ENCODE measurements at places on chromosomes 7 and 10.

DNA sequence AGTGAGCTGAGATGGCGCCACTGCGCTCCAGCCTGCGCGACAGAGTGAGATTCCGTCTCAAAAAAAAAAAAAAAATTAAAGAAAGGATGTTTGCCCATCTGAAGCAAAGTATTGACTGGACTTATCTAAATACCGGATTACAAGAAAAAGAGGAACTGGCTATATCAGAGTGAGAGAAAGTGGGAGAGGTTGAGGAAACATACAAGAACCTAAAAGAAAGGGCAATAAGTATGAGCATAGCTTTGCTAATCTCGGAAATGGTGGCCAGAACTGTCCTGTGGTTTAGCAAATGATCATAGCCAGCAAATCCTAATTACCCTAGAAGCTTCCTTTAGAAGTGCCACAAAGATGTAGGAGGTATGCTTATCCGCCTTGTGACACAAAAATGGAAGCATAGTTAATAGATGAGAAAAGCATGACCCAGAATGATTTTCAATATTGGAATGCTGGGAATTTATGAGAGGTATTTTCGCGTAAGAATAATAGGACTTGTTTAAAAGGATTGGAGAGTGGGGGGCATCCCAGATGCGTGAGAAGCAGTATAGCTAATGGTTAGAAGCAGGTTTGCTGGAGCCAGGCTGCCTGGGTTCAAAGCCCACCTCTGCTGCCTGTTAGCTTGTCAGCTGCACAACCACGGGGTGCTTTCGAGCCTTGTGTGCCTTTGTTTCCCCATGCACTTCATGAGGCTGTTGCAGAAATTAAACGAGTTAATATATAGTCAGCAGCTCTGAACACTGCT lies 1.2 kb upstream of the GTPBP4 start:
- no peak for DNase-seq

- DNase-seq, result no peak
Measured at GRCh38 chr10:17586821-17587234, 30.3 kb downstream of the HACD1 start.

DNA sequence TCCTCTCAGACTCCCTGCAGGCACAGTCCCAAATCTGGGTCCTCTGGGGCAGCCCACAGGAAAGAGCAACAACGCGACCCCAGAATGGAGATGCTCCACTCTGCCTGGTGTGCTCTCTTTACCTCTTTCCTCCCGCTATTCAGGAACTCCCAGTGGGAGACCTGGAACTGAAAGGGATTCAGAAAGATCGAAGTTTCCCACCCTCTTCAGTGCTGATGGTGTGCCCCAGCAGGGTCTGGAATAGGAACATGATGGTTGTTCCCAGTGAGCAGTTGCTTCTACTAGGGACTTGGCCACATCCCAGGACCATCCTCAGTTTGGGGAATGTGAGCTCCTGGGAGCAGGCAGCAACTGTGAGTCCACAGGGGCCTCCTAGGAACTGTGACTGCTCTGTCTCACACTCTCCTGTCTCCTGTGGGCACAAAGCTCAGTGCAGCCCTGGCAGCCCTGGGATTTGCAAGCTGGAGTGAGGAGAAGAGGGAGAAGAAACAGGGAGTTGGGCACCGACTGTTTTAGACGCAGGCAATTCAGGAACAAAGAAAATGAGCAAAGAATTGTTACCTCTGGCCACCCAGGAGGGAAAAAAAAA lies 17.9 kb downstream of the OR6V1 start:
- DNase-seq, result no peak

DNA sequence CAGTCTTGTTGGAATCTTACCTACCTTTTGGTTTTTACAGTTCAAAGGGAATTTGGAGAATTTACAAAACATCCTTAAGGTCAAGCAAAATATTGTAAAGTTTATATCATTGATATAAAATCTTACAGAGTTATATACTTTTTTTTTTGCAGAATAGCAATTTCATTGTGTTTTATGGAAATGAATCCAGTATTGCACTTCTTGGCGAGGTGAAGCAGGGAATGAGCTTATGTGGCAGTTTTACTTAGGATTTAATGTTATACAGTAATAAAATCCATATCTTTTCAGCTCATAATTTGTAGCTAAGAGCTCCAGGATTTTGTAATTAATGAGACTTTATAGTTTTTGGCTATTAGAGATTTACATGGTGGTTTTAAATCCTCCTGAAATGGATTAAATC lies 5.0 kb downstream of the PRKAR2B start:
- no peak for DNase-seq

DNA sequence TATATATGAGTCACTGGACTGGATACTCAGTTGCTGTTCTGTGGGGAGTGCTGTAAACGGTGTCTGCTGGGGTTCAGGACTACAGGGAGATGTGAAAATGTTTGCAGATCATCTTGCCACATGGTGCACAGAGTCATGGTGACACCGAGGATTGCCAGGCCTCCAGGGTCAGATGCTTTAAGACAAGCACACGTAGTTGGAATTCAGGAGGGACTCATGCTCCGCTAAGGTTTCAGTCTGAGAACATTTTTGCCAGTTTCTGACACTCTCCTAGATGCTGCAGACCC lies 211.3 kb downstream of the CXCL12 start:
- DNase-seq, result no peak

- DNase-seq, result no peak
Measured at GRCh38 chr7:66778201-66778600, 37.7 kb downstream of the RABGEF1 start.

DNA sequence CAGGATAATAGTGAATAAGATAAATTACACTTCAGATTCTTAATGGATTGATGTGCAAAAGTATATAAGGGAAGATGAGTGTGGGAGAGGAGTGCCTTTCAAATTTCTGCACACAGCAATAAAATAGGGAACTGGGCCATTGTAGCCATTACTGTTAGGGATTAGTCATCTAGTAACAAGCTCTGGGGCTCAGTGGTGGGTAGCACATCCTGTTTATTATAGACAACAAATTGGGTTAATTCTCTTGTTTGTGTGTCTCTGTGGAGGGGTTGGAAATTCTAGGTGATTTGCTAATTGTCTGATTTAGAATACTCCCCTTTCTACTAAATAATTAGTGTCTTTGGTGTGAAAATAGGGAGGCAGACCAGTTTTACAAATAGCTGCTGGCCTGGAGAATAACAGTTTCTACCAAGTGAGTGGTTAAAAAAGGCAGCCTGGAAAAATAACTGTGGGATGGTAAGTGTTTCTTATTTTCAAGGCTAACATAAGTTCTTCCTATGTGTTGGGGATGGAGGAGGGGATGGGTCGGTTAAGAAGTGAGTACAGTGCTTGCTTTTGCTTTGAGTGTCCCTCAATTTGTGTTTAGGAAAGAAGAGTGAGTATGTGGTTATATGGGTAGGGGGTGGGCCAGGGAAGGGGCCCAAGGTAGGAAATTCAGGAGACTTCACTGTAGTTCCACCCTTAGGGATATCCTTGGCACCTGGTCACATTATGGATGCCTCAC lies 43.3 kb upstream of the TMEM248 start:
- DNase-seq, result no peak

DNA sequence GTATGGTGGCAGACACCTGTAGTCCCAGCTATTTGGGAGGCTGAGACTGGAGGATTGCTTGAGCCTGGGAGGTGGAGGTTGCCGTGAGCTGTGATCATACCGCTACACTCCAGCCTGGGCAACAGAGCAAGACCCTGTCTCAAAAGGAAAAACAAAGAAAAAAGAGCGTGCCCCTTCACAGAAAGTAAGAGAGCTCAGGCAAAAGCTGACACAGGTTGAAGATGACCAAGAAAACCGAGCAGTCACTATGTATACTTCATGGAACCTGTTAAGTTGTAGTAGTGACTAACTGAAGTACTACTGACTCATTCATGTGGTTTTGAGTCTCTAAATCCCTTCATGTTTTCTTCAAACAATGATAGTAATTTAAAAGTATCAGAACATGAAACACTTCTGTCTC lies 1.2 kb upstream of the PRRT4 start:
- DNase-seq, result no peak

- DNase-seq, result no peak
Measured at GRCh38 chr10:122361046-122361445, 13.5 kb upstream of the PLEKHA1 start.

GRCh38 chr7:116802746-116803152 lies 59.6 kb upstream of the CAPZA2 start:
- DNase-seq, result no peak

DNA sequence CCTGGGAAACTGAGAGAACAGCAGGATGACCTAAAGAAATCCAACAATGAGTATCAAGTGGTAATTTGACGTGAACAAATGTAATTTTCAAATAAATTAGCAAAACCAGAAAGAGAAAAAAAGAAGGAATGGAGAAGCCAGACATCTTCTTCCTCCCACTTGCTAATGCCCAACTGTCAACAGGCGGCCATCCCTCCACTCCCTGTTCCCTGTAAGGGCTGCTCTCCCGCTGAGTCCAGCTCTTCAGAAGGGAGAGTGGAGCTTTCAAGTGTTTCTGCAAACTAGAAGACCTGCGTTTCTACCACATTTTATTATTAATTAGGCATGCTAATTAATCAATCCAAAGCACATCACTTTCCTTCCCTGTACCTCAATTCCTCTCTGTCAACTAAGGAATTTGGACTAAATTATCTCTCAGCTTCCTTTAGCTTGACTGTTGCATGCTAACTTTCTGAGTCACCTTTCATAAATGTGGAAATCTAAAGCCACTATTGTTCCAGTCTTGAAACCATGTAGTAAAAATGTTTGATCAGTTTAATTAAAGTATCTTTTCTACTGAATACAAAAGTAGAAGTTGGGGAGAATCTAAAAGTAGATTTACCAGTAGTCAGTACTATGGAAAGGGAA lies 48.4 kb upstream of the CUL1 start:
- DNase-seq, result no peak

DNA sequence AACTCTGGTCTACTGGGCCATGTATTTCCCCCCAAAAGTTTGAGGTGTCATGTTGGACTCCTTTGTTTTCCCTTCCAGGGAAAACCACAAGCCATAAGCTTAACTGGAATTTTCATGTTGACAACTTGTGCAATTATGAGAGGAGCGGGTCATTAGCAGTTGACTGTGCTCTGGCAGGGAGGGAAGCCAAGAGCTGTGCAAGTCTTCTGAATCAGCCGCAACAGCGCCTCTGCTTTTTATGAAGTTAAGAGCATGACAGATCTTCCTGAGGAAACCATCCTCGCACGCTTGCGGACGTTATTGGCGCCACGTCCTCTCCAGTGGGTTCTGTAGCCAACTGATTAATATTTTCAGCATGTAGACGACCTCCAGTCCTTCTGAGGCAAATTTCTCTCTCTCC lies 148.7 kb upstream of the MKI67 start:
- no peak for DNase-seq

GRCh38 chr7:2687881-2688318 lies at the start of gene AMZ1:
TSS of gene AMZ1 (plus strand) at chr7:2688202. CDS start at chr7:2700452, 12,250 bp downstream.
- DNase-seq, result peak; percentile 6

DNA sequence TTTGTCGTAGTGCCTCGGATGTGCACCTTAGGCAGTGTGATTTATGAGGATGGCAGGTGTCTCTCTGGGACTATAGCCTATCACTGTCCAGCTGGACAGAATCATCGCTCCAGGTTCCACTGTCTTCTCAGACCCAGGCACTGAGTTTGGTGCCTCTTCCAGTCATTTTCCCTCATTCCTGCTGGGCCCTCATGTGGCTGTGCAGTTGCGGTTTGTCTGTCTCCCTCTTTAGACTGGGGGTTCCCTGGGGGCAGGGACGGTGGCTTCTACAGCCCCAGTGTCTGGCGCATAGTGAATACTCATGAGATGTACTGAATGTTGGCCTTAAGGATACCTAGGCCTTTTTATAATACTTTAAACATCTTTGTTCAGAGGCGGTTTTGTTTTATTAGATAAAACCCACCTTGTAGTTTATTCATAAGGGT lies 28.9 kb downstream of the CCM2 start:
- no peak for DNase-seq

DNA sequence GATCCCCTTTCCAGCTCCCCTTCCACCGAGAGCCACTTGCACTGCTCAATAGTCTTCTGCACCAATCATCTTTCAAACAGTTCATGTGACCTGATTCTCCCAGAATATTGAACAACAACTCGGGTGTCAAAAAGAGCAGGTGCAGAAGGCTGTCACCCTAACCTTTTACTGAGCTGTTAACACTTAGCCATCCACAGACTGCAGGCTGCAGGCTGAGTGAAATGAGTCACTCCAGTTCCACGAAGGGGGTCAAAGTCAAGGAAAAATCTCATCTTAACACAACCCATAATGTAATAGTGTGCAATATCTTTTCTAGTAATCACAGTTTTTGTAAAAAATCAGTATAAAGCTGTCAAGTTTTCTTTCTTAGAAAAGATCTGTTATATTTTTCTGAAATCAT lies 63.1 kb downstream of the MTPAP start:
- no peak for DNase-seq

- no peak for DNase-seq
Measured at GRCh38 chr10:110789604-110790433, 81.9 kb upstream of the PDCD4 start.

DNA sequence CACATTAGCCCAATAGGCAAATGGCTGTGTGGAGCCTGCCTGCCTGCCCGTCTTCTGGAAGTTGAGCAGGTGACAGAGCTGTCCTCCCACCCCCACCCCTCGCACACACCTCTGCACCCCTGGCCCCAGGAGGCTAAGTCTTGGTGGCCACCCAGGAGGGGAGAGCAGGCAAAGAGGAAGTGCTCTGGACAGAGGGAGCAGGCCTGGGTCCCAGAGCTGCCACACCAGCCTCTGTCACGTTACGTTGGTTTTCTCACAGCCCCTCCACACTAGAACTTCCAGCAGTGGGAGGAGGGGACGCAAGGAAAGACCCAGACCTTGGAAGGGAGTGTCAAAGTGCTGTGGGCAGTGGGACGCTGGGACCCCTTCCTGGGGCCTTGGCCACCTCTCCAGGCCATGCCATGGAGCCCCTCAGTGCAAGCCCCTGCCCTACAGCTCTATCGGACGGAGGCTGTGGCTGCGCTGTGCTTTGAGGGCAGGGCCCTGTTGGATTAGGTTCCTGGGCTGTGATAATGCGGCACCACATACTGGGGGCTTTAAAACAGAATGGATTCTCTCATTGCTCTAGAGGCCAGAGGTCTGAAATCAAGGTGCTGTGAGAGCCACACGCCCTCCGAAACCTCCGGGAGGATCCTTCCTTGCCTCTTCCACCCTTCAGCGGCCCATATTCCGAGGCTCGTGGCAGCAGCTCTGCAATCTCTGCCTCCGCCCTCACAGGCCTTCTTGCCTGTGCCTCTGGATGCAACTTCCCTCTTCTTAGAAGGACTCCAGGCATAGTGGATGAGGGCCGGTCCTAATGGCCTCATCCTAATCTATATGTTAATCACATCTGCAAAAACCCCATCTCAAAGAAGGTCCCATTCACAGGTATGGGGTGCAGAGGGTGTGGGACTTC lies 9.9 kb downstream of the PRKAG2 start:
- DNase-seq, result no peak

DNA sequence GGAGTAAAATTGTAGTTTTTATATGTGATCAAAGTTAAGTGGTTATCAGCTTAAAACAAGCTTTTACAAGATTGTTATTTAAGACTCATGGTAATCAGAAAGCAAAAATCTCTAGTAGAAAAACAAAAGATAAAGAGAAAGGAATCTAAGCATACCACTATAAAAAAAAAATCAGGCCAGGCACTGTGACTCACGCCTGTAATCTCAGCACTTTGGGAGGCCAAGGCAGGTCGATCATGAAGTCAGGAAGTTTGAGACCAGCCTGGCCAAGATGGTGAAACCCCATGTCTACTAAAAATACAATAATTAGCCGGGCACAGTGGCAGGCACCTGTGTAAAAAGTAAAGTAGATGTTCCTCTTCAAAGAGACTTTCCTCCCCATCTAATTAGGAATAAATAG lies 265.9 kb upstream of the NRP1 start:
- no peak for DNase-seq

- no peak for DNase-seq
Measured at GRCh38 chr7:7707246-7707645, 11.2 kb downstream of the RPA3 start.

GRCh38 chr10:121096617-121097431 lies 245.7 kb downstream of the WDR11 start:
- DNase-seq, result no peak

- no peak for DNase-seq
Measured at GRCh38 chr7:3201937-3202710, 98.9 kb upstream of the SDK1 start.
